Naive B cell (primary cell): ENCODE measurements at places on chromosomes 16 and 17. TPM values are rescaled to one million over a fixed set of nuclear protein-coding genes. Genes with fewer than 3 reads are reported as not detected.
A peak's percentile ranks its signal among the peaks of the same experiment; 100 is the strongest.

GRCh38 chr17:8175795-8176196, 384 bp downstream of the TMEM107 start:
- DNase-seq: no peak
- H3K27me3 ChIP-seq: no peaks in the 10 kb centered on the region
- peaks cover 49% of the 10 kb centered on the region for H3K4me1 ChIP-seq
- H3K4me3 ChIP-seq: peak overlapping the region; percentile 91
- H3K36me3 ChIP-seq: no peaks in the 10 kb centered on the region

DNA sequence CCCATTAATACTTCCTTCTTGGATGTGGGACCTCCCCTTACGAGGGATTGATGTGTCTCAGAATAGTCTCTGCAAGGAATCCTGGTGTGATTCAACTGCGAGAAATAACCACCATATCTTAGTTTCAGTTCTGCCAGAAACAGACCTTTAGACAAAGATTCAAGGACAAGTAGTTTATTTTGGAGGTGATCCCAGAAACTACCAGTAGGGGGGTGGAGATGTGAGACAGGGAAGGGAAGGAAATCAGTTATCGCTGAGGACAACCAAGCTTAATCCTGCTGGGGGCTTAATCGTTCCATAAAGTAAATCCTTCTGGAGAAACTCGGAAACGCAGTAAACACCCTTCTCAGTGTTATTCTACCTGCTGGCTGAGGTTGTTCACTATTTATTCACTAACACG, 5.0 kb upstream of the SDR42E1 start:
- DNase-seq: no peak
- no peaks in the 10 kb centered on the region for H3K36me3 ChIP-seq
- H3K4me3 ChIP-seq: no peak overlapping the region
- H3K4me1 ChIP-seq: peaks cover 6% of the 10 kb centered on the region

- peaks cover 5% of the 10 kb centered on the region for H3K36me3 ChIP-seq
- H3K4me3 ChIP-seq: no peak overlapping the region
Observed at GRCh38 chr17:60846175-60846574, 168.5 kb downstream of the BCAS3 start.

Gene ABAT
- polyA plus RNA-seq: 3.3 TPM

Gene CDC42EP4
- polyA plus RNA-seq: 0.09 TPM

- no peaks in the 10 kb centered on the region for H3K27me3 ChIP-seq
- H3K27ac ChIP-seq: peak overlapping the region; percentile 93
- H3K4me3 ChIP-seq: peak overlapping the region; percentile 71
- DNase-seq: peak; percentile 58
Observed at GRCh38 chr17:68085771-68086381, 50.3 kb downstream of the KPNA2 start.

GRCh38 chr16:31029272-31029671, 4.1 kb upstream of the STX4 start:
- H3K4me1 ChIP-seq: peaks cover 19% of the 10 kb centered on the region
- no peaks in the 10 kb centered on the region for H3K27me3 ChIP-seq
- no peak for DNase-seq
- H3K4me3 ChIP-seq: no peak overlapping the region
- no peak overlapping the region for H3K27ac ChIP-seq

- no peak for DNase-seq
- no peak overlapping the region for H3K27ac ChIP-seq
- peaks cover 5% of the 10 kb centered on the region for H3K4me1 ChIP-seq
Observed at GRCh38 chr16:22424161-22424937, 49.9 kb upstream of the CDR2 start.

- no peak overlapping the region for H3K4me3 ChIP-seq
- H3K27ac ChIP-seq: peak overlapping the region; percentile 88
- no peaks in the 10 kb centered on the region for H3K36me3 ChIP-seq
- peak; percentile 29 for DNase-seq
- H3K27me3 ChIP-seq: peaks cover 38% of the 10 kb centered on the region
- peaks cover 8% of the 10 kb centered on the region for H3K4me1 ChIP-seq
Observed at GRCh38 chr16:19907161-19907992, 22.7 kb upstream of the GPRC5B start.

DNA sequence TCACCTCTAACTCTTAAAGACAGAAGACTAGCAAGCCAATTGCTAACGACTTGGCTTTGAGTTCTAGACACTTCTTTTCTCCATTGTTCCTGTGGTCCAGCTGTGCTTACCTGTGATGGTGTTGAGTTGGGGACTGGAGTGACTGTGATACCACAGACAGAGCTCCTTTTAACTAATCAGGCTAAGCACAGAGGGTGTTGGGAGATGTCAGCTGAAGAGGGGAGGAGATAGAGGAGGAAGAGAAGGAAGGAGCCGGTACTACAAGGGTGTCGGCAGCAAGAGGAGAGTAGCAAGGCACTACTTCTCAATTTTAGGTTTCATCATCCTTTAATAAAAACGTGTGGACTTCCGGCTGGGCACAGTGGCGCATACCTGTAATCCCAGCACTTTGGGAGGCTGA, 5.1 kb upstream of the MYO1D start:
- no peaks in the 10 kb centered on the region for H3K4me1 ChIP-seq
- peaks cover 56% of the 10 kb centered on the region for H3K27me3 ChIP-seq
- no peak overlapping the region for H3K4me3 ChIP-seq
- H3K27ac ChIP-seq: no peak overlapping the region
- no peaks in the 10 kb centered on the region for H3K36me3 ChIP-seq
- DNase-seq: no peak

GRCh38 chr16:13883276-13883675, 36.7 kb upstream of the ERCC4 start:
- no peaks in the 10 kb centered on the region for H3K36me3 ChIP-seq
- H3K27me3 ChIP-seq: peaks cover 12% of the 10 kb centered on the region
- no peak overlapping the region for H3K27ac ChIP-seq
- no peak overlapping the region for H3K4me3 ChIP-seq
- no peaks in the 10 kb centered on the region for H3K4me1 ChIP-seq
- DNase-seq: no peak

Gene GRB7
- polyA plus RNA-seq: 0.65 TPM

DNA sequence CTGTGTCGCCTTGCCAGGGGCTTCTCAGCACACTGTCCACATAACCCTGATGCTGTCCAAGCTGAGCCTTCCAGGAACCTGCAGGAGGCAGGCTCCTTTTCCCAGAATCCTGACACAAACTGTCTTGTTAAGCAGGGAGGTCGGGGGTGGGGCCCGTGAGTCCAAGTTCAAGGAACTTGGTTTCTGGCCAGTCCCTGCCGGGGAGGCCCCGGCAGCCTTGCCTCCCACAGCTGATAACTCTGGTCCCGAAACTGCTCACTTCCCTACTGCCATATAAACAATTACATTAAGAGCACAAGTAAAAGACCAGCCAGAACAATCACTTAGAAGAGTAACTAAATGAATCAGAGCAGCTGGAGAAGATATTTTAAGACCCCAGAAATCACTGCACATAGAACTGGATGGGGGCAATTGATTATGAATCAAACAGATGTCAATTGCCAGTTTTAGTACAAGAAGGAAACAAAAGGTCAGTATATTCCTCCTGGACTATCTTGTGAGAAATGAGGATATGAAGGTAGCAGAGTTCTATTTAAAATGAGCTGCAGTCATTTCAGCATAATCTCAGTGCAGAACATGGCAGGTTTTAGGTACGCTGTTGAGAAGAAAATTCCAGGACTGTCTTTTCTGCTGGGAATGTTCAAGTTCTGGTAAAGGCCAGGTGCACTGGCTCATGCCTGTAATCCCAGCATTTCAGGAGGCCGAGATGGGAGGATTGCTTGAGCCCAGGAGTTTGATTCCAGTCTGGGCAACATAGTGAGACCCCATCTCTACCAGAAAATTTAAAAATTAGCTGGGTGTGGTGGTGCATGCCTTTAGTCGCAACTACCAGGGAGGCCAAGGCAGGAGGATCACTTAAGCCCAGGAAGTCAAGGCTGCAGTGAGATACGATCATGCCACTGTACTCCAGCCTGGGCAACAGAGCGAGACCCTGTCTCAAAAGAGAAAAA, 169.8 kb downstream of the PITPNC1 start:
- DNase-seq: no peak
- H3K27ac ChIP-seq: no peak overlapping the region
- H3K4me3 ChIP-seq: no peak overlapping the region
- no peaks in the 10 kb centered on the region for H3K36me3 ChIP-seq
- H3K4me1 ChIP-seq: peaks cover 6% of the 10 kb centered on the region
- H3K27me3 ChIP-seq: no peaks in the 10 kb centered on the region

DNA sequence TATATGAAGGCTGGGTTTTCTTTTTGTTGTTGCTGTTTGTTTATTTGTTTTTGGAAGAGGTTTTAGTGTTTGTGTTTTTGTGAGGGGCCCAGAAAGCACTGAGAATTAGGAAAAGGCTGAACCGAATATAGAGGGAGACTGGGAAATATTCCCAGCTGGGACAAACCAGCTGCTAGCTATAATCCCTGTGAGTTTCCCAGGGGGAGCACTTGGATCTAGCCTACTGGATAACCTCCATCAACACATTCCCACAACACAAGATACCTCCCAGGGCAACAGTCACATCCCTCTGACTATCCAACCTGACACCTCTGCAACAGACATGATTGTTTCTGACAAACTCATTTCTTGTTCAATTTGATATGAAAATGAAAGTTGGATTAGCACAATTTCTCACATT, 16.7 kb downstream of the CDH11 start:
- H3K27me3 ChIP-seq: no peaks in the 10 kb centered on the region
- H3K27ac ChIP-seq: no peak overlapping the region
- no peak overlapping the region for H3K4me3 ChIP-seq
- no peak for DNase-seq
- H3K36me3 ChIP-seq: no peaks in the 10 kb centered on the region

- H3K27ac ChIP-seq: no peak overlapping the region
- no peak for DNase-seq
- peaks cover 56% of the 10 kb centered on the region for H3K4me1 ChIP-seq
- H3K4me3 ChIP-seq: no peak overlapping the region
- H3K36me3 ChIP-seq: no peaks in the 10 kb centered on the region
Observed at GRCh38 chr17:73555199-73555960, 88.9 kb downstream of the SDK2 start.

DNA sequence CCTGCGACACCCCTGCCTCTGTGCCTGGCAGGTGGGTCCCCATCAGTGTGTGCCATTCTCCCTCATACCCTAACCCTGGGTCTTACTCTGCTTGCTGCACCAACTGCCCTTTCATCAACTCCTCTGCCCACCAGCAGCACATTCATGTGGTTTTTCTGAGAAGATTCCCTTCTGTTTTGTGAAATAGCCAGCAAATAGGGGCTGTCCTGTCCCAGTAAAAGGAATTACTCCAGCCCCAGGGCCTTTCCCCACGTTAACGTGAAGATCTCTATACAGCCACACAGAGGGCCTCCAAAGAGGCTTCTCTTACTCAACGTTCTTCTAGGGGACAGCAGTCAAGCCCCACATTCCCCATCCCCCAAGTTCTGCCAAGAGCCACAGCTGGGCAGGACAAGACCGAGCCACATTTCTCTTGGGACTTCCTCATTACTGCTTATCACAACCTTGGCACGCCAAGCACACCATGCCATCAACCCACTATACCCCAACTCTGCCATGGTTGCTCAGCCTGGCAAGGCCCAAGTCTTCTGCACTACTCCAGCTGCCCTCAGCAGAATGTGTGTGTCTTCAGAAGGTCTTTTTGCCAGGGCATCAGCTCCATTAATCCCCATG, 18.7 kb upstream of the CCL2 start:
- no peak overlapping the region for H3K27ac ChIP-seq
- no peak overlapping the region for H3K4me3 ChIP-seq
- H3K36me3 ChIP-seq: no peaks in the 10 kb centered on the region
- no peaks in the 10 kb centered on the region for H3K27me3 ChIP-seq

GRCh38 chr16:82113741-82114140, 56.3 kb downstream of the MPHOSPH6 start:
- H3K27me3 ChIP-seq: no peaks in the 10 kb centered on the region
- no peaks in the 10 kb centered on the region for H3K4me1 ChIP-seq
- H3K4me3 ChIP-seq: no peak overlapping the region
- H3K36me3 ChIP-seq: no peaks in the 10 kb centered on the region
- H3K27ac ChIP-seq: no peak overlapping the region

DNA sequence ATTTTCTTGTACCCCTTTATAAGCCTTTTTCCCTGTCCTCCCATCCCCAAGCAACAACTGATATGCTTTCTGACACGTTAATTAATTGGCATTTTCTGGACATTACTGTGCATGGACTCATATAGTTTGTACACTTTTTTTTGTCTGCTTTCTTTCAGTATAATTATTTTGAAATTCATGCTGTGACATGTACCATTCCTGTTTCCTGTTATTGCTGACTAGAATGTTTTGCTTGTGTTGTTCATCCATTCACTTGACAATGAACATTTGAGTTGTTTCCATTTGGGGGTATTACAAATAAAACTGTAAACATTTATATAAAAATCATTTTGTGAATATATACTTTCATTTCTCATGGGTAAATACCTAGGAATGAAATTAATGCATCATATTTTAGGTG, 50.6 kb downstream of the RBBP6 start:
- no peak overlapping the region for H3K4me3 ChIP-seq
- no peak for DNase-seq
- H3K4me1 ChIP-seq: no peaks in the 10 kb centered on the region
- H3K36me3 ChIP-seq: no peaks in the 10 kb centered on the region

Gene LRRC36
- polyA plus RNA-seq: not detected

DNA sequence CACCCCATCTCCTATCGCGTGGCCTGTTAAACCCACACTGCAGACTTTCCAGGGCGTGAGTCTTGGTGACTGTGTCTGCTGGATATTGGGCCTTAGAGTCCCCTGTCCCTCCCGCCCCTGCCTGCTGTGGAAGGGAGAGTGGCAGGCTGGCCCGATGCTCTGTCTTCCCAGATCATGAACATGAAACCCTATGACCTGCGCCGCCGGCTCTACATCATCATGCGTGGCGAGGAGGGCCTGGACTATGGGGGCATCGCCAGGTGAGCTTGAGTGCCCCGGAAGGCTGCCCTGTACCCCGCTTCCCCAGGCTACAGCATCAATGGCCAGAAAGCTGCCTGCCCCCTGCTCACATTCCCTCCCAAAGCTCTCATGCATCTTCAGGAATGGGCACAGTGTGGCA, 19.5 kb upstream of the CLEC18A start:
- H3K4me1 ChIP-seq: no peaks in the 10 kb centered on the region
- no peaks in the 10 kb centered on the region for H3K27me3 ChIP-seq
- H3K27ac ChIP-seq: no peak overlapping the region

Gene C16orf95
- polyA plus RNA-seq: 3.2 TPM
